ENCODE measurements at places on chromosomes 7 and 10. TPM values are rescaled to one million over a fixed set of nuclear protein-coding genes. Genes with fewer than 3 reads are reported as not detected.

DNA sequence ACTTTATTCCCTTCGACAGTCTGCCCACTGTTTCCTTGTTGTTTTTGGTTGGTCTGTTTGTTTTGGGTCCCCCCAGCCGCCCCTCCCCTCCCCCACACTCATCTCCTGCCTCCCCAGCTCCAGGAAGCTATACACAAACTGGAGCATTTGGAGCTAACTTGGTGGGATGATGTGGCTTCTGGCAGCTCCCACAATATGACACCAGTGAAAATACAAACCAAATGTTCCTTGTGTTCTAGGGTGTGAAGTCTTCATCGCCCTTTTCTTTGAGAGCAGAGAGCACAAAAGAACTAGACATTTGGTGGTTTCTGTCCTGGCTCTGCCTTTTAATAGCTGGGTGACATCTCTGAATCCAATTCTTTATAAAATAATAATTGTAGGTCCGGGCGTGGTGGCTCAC lies 33.8 kb downstream of the CREB5 start:
- no peak overlapping the region for H3K27ac ChIP-seq
- DNase-seq: no peak
- no peaks in the 10 kb centered on the region for H3K36me3 ChIP-seq

DNA sequence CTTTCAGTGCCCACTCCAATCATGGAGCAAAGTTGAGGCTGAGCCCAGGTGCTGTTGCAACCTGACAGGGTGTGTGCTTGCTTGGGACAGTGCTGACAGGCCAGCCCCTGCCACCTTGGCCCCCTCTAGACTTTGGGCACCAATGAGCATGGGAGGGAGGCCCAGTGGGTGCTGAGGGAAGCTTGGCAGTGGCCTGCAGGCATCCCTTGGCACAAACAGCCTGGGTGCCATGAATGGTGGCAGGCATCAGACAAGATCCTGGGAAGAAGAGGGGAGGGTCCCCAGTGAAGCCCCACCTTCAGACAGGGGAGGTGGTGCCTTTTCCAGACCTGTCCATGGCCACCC lies 214.0 kb downstream of the GPR158 start:
- H3K4me1 ChIP-seq: no peaks in the 10 kb centered on the region
- H3K36me3 ChIP-seq: no peaks in the 10 kb centered on the region
- H3K4me3 ChIP-seq: no peak overlapping the region

DNA sequence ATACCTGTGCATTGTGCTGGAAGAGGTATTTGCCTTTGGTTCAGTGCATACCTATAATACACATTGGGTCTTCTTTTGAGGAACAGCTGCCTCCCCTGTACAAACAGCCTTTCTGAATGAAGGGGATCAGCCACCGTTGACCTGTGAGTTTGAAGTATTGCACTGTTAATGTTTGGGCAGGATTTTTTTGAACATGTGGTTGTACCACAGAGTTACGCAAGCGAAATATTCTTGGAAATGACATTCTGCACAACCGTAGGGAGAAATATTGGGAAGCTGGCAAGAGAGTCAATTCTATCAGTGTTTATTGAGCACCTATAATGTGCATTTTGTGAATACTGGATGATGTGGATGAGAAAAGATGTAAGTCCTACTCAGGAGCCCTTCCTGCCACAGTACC lies 270.6 kb downstream of the AUTS2 start:
- DNase-seq: no peak
- H3K4me3 ChIP-seq: no peak overlapping the region
- no peaks in the 10 kb centered on the region for H3K27me3 ChIP-seq
- H3K27ac ChIP-seq: no peak overlapping the region
- no peaks in the 10 kb centered on the region for H3K4me1 ChIP-seq

- H3K4me1 ChIP-seq: no peaks in the 10 kb centered on the region
- H3K36me3 ChIP-seq: no peaks in the 10 kb centered on the region
- no peak overlapping the region for H3K27ac ChIP-seq
These were observed 608.0 kb downstream of the DNAJB6 start for GRCh38 chr7:157944734-157945291.

GRCh38 chr10:76009531-76009930 lies 578.1 kb downstream of the LRMDA start:
- no peak overlapping the region for H3K27ac ChIP-seq
- no peak overlapping the region for H3K4me3 ChIP-seq
- no peaks in the 10 kb centered on the region for H3K27me3 ChIP-seq

GRCh38 chr7:28155964-28156363 lies 24.6 kb downstream of the JAZF1 start:
- no peaks in the 10 kb centered on the region for H3K27me3 ChIP-seq
- no peak overlapping the region for H3K4me3 ChIP-seq
- no peaks in the 10 kb centered on the region for H3K36me3 ChIP-seq
- no peak for DNase-seq
- H3K27ac ChIP-seq: no peak overlapping the region

DNA sequence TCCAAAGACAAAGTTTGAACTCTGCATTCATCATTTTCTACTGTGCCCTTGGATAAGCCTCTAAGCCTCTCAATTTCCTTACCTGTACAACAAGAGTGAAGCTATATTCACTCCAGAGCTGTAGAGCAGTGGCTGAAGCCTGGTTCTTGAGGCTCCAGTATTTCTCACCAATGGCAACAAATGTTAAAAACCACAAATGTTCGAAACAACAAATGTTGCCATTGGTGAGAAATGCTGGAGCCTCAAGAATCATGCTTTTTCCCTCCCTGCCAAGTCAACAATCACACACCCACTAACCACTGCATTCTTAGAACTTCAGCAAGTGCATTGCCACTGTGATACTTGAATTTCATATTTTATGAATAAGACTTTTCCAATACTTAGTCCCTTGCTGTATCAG lies 237.9 kb downstream of the TMEM26 start:
- no peaks in the 10 kb centered on the region for H3K36me3 ChIP-seq
- H3K4me3 ChIP-seq: no peak overlapping the region
- H3K4me1 ChIP-seq: no peaks in the 10 kb centered on the region
- DNase-seq: no peak

DNA sequence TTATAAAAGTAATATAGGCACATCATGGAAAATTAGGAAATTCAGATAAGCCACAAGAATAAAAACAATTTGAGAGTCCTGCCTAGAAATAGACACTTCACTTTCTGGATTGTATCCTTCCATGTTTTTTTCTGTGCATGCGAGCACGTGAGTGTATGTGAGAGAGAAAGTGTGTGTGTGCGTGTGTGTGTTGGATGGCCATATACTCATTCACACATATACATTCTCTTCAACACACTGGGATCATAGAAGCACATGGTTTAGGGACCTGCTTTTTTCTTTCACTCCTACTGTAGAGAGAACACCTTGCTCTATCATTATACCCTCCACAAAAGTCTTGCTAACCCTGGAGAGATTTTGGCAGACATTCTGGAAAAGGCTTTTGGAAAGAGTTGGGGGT lies 7.5 kb downstream of the FFAR4 start:
- no peak overlapping the region for H3K4me3 ChIP-seq
- H3K27me3 ChIP-seq: no peaks in the 10 kb centered on the region
- H3K27ac ChIP-seq: no peak overlapping the region

DNA sequence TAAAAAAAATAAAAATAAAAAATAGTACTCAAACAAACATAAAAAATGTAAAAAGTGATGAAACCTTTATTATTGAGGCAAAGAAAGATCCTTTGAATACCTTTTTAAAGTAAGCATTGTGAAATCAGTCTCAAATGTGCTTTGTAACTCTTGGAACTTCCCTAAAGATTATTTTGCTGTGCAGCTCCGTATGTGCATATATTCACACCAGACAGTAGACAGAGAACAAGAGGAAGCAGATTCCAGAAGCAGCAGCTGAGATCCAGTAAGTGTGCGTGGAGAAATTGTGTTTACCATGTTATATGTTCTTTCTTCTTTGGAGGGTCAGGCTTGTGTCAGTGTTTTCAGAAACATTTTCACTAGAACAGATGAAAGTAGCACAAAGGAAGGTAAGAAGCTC lies 324.9 kb downstream of the AGMO start:
- no peak for DNase-seq
- H3K4me1 ChIP-seq: no peaks in the 10 kb centered on the region
- H3K27ac ChIP-seq: no peak overlapping the region
- H3K36me3 ChIP-seq: no peaks in the 10 kb centered on the region
- H3K27me3 ChIP-seq: no peaks in the 10 kb centered on the region

GRCh38 chr7:57404967-57405421 lies 45.0 kb upstream of the ZNF716 start:
- H3K4me3 ChIP-seq: no peak overlapping the region
- no peaks in the 10 kb centered on the region for H3K4me1 ChIP-seq
- no peak for DNase-seq
- no peaks in the 10 kb centered on the region for H3K27me3 ChIP-seq
- no peaks in the 10 kb centered on the region for H3K36me3 ChIP-seq

- H3K36me3 ChIP-seq: no peaks in the 10 kb centered on the region
- H3K4me3 ChIP-seq: no peak overlapping the region
- no peaks in the 10 kb centered on the region for H3K27me3 ChIP-seq
- H3K27ac ChIP-seq: no peak overlapping the region
- DNase-seq: no peak
These were observed 5.6 kb downstream of the UROS start for GRCh38 chr10:125817337-125817946.

- no peak for DNase-seq
- H3K27me3 ChIP-seq: no peaks in the 10 kb centered on the region
- no peak overlapping the region for H3K4me3 ChIP-seq
- H3K36me3 ChIP-seq: no peaks in the 10 kb centered on the region
These were observed 82.9 kb downstream of the ELFN1 start for GRCh38 chr7:1752771-1753563.

GRCh38 chr10:127525686-127526085 lies 23.4 kb upstream of the NPS start:
- no peaks in the 10 kb centered on the region for H3K36me3 ChIP-seq
- no peak for DNase-seq

DNA sequence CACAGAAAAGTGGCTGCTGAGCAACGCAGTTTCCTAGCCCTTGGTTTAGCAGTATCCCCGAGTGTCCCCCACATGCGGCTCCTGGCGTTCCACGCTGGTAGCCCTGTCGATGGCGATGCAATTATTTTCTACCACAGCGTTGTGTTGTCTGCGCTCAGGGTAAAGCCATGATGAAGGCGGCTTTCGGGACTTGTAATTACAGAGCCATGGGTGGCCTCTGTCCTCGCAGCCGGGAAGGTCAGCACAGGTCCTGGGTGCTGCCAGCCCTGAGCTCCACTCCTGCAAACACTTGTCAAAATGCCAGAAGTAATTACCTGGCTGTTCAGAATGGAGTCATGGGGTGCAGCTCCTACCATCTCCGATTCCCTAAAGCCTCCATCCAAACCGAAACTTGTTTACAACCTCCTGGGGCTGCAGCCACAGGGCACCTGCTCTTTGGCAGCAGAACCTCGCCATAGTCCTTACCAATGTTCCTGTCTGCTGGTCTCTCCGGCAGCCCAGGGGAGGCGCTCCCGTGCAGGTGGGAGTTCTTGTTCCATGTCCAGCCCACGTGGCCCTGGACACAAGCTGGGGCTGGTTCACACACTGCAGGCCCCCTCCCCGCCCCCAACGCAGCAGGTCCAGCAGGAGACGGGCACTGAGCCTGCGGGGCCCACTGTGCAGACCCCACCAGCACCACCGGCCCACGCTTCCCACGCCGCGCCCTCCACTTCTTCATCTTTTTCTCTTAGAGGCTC lies 512.6 kb downstream of the PTPRN2 start:
- DNase-seq: no peak
- H3K4me1 ChIP-seq: no peaks in the 10 kb centered on the region
- no peak overlapping the region for H3K4me3 ChIP-seq
- no peaks in the 10 kb centered on the region for H3K27me3 ChIP-seq
- no peaks in the 10 kb centered on the region for H3K36me3 ChIP-seq

DNA sequence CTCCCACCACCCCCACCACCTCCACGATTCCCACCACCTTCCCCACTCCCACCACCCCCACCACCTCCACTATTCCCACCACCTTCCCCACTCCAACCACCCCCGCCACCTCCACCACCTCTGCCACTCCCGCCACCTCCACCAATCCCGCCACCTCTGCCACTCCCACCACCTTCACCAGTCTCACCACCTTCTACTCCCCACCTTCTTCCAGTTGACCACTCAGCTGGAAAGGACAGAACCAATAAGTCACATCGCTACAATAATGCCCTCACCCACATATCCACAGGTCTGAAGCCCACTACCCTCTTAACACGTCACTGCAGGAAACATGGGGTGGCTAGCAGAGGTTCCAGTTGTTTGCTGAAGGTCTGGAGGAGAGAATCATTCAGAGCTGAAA lies 93.5 kb upstream of the PAX2 start:
- no peak overlapping the region for H3K4me3 ChIP-seq
- DNase-seq: no peak
- H3K27ac ChIP-seq: no peak overlapping the region
- no peaks in the 10 kb centered on the region for H3K36me3 ChIP-seq
- peaks cover 15% of the 10 kb centered on the region for H3K27me3 ChIP-seq
- H3K4me1 ChIP-seq: no peaks in the 10 kb centered on the region

- no peaks in the 10 kb centered on the region for H3K4me1 ChIP-seq
- no peak overlapping the region for H3K27ac ChIP-seq
- no peak overlapping the region for H3K4me3 ChIP-seq
- H3K36me3 ChIP-seq: no peaks in the 10 kb centered on the region
- H3K27me3 ChIP-seq: no peaks in the 10 kb centered on the region
- no peak for DNase-seq
These were observed 4.6 kb upstream of the CNPY1 start for GRCh38 chr7:155550916-155551315.

GRCh38 chr10:98055841-98056516 lies 25.6 kb upstream of the CRTAC1 start:
- no peak overlapping the region for H3K27ac ChIP-seq
- no peak for DNase-seq
- H3K4me1 ChIP-seq: no peaks in the 10 kb centered on the region
- no peak overlapping the region for H3K4me3 ChIP-seq

GRCh38 chr10:114379631-114380041 lies 24.7 kb downstream of the AFAP1L2 start:
- DNase-seq: peak; percentile 55
- no peaks in the 10 kb centered on the region for H3K4me1 ChIP-seq
- no peaks in the 10 kb centered on the region for H3K27me3 ChIP-seq

DNA sequence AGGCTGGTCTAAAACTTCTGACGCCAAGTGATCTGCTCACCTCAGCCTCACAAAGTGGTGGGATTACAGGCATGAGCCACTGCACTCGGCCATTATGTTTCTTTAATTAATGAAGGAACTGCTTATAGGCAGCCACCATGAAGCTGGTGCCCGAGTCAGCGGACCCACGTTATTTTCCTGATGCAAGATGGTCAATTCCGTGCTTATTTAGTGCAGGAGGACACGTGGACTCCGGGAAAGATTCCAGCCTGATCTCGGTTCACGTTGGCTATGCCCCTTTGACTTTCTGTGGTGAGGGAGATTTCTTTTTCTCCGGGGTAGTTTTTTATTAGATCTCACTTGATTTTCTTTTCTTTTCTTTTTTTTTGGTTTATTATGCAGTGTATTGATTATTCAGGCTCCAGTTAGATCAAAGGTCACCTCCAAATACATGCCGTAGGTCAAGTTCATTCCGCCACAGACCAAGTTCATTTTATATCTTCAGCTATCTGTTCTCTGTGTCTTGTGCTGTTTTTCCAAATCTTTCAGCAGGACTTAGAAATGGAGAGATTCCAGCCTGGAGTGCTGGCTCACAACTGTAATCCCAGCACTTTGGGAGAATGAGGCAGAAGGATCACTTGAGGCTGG lies 8.3 kb downstream of the CAMK1D start:
- no peaks in the 10 kb centered on the region for H3K4me1 ChIP-seq
- H3K27ac ChIP-seq: no peak overlapping the region
- no peak for DNase-seq
- no peaks in the 10 kb centered on the region for H3K36me3 ChIP-seq
- no peaks in the 10 kb centered on the region for H3K27me3 ChIP-seq

The HHEX gene
- total RNA-seq: 16.8 TPM

The PLXNA4 gene
- 4.1 TPM for total RNA-seq

The EBF3 gene
- 10.7 TPM for total RNA-seq

The LBX1 gene
- total RNA-seq: not detected

The BLNK gene
- total RNA-seq: 3.9 TPM

The CUZD1 gene
- not detected for total RNA-seq

The TMEM270 gene
- not detected for total RNA-seq

The HOGA1 gene
- total RNA-seq: 0.76 TPM

The OR6V1 gene
- total RNA-seq: not detected

The COL17A1 gene
- 0.98 TPM for total RNA-seq

The BMPER gene
- total RNA-seq: 3.7 TPM

Data from uterus (tissue), 4 donors.